LNCaP clone FGC (cell line): ENCODE measurements at places on chromosomes 11 and 22.

GRCh38 chr22:31504282-31504681, 7.9 kb downstream of the SFI1 start:
- no peak for DNase-seq

DNA sequence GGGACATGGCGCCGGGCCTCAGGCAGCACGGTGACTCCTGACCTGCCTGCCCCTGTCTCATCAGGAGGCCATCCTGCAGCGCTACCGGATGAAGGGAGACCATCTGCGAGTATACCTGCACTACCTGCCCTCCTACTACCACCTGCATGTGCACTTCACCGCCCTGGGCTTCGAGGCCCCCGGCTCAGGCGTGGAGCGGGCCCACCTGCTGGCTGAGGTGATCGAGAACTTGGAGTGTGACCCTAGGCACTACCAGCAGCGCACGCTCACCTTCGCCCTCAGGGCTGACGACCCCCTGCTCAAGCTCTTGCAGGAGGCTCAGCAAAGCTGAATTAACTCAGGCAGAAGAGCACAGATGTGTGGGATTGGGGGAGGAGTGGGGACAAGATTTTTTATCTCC, 10.2 kb upstream of the ST3GAL4 start:
- no peak for DNase-seq

DNA sequence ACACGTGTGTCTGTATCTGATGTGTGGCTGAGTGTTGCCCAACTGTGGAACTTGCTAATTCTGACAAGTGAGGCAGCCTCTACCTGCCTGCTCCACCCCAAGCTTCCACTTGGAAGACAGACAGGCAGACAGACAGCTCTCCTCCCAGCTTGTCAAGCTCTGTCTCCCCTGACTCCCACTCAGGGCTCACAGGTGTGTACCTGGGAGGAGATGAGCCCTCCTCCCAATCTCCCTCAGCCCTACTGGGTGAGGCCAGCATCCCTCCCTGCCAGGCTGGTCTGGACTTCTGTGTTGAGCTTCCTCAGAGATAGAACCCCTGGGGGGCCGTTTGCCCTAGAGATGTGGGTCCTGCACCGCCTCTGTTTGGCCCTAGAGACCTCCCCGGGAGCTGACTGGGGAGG, 1.0 kb upstream of the CHRM1 start:
- DNase-seq = no peak

- DNase-seq = no peak
Observed at GRCh38 chr11:833849-834311, 1.1 kb downstream of the CD151 start.

GRCh38 chr11:13104619-13105236, 95.6 kb downstream of the RASSF10 start:
- no peak for DNase-seq

DNA sequence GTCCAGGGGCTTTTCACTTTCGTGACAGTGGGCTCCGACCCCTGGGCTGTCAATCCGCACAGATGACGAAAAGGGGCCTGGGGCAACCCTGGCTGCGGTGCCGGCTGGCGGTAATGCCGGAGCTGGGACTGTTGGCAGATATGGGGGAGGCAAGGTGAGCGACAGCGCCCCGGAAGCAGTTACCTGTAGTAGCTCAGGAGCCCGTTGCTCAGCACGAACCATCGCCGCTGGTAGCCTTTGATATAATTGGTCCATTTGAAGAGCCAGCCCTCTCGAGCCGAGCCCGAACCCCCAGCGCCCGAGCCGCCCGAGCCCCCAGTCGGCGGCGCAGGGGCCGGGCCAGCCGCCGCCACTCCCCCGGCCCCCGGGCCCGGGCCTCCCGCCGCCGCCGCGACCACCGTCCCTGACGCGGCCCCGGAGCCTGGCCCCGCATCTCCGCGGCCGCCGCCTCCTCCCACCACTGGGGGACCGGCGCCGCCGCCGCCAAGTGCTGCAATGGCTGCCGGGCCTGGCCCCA, 396 bp downstream of the OSBP start:
- peak; percentile 44 for DNase-seq

GRCh38 chr22:36893262-36893661, 20.2 kb upstream of the CSF2RB start:
- DNase-seq = no peak

DNA sequence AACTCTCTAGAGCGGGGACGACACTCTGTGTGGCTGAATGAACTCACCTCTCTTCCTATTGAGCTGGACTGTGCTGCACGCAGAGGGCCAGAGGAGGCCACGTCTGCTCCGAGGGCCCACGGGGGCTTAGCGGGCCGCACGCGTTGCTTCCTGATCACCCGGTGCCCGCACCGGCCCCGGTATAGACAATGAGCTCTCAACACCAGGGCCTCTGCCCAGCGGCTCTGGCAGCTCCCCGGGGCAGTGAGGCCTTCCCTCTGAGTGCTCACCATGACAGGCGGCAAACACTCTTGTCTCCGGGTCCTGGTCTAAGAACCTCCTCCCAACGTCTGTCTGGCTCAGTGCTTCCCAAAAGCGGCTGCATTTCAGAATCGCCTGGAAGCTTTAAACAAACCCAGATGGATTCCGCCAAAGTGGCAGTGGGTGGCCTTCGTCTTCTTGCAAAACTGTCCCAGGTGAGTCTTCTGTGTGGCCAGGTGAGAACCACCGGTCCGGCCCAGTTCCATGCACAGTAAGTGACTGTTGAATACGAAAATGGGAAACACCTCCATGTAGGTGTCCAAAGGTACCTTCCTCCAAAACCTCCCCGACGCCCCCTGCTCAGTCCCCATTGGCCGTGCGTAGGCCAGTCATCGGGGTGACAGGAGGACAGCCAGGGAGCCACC, 47.8 kb upstream of the CCND1 start:
- DNase-seq = no peak

GRCh38 chr22:31998784-31999385, 44.2 kb upstream of the SLC5A1 start:
- no peak for DNase-seq

- DNase-seq = no peak
Observed at GRCh38 chr11:16969010-16969999, 44.9 kb downstream of the PLEKHA7 start.

DNA sequence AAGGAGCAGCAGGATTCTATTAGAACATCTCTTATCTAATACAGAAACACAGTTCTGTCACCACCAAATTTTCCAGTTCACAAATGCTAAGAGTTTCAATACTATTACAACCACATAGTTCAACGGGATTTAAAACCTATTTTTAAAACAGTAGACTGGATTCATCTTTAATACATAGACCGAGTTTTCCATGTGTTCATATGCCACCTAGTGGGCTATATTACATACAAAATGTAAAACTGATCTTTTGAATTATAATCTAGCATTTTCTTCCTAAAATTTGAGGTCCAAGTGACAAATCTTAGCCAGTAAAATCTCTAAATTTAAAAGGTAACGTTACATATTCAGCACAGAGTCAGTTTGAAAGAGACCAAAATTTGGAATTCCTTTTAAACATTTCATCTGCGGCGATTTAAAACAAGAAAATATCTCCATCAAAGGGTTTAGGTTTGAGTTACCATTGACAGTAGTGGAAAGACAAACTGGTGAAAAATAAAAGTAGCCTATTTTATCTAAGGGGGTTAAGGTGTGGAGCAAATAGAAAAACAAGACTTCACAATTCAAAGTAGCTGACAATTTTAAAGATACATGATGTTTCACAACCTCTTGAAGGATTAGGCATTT, 269.3 kb upstream of the MPPED2 start:
- DNase-seq = no peak

- DNase-seq = no peak
Observed at GRCh38 chr11:74730571-74731260, 510 bp downstream of the CHRDL2 start.

DNA sequence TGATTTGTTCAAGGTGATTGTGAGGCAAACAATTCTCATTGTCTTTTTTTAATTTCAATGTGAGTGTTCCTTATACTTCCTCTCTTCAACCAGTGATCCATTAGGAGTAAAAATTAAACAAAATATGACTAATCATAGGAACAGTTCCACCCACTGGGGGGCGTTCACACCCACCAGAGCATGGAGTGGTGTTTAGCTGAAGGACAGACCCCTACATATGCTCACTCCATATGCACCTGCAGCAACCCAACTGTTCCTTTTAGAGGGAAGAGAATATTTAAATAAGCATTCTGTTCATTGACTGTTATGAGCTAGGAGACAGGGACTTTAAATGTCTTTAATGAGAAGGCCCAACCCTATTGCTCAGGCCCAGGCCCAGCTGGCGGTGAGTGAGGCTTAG, 78.7 kb upstream of the DRD2 start:
- DNase-seq = no peak

- no peak for DNase-seq
Observed at GRCh38 chr22:32389685-32390084, 22.4 kb downstream of the RTCB start.

DNA sequence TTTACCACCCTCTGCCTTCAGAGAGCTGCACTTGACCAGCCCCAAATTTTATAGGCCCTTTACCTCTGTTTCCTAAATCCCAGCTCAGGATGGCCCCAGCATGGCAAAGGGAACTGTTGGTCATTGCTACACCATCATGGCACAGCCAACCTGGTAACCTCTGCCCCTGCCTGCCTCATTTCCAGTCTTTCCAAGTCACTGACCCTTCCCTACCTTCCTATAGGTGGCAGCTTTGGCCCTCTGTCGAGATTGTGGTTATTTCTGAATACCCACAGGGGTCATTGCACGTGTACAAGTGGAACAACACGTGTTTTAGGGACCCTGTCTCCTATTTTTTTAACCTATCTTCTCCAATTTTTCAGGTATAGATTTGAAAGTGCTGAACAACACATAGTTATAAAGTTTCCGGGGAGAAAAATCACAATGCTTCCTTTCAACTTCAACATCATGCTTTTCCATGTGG, 2.8 kb downstream of the GALNT18 start:
- no peak for DNase-seq

DNA sequence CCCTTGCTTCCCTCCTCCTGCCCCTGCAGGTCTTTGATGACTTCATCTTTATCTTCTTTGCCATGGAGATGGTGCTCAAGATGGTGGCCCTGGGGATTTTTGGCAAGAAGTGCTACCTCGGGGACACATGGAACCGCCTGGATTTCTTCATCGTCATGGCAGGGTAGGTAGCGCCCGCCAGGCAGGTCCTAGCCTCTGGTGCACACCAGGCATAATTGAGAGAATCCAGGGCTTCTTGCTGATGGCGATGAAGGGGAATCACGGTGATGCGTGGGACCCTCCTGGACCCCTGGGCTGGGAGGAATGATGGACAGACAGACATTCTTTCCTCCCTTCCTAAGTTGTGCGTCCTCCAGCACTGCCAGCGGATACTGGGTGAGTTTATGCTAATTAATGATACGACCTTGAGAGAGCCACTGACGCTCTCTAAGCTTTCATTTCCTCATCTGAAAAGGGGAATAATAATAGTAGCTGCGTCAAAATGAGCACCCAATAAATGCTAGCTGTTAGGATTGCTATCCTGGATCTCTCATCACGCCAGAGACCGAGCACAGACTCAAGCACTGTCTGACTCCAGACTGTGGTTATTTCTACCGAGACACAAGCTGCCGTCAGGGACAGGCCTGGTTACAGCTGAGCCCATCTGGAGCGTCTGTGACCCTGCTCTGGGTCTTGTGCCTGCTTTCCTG, 30.1 kb downstream of the CACNA1I start:
- DNase-seq = no peak

- DNase-seq = no peak
Observed at GRCh38 chr22:46522797-46523196, 14.6 kb downstream of the CELSR1 start.

- no peak for DNase-seq
Observed at GRCh38 chr11:94747146-94747545, 21.0 kb upstream of the AMOTL1 start.

- no peak for DNase-seq
Observed at GRCh38 chr11:6402561-6402981, 12.3 kb downstream of the SMPD1 start.

DNA sequence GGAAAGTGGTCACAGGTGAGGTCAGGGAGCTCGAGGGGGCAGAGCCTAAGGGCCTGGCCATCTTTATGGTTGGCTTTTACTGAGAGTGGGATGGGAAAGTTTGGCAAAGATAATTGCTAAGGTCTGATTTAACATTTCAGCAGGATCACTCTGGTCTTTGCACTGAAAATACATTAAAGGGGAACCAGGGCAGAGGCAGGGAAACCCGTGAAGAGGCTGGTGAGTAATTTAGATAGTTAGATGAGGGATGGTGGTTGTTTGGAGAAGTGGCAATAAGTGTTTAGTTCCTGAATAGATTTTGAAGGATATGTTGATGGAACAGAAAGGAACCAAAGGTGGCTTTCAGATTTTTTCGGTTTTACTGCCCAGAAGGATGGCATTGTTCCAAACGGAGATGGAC, 50.8 kb downstream of the SCN3B start:
- DNase-seq = no peak

DNA sequence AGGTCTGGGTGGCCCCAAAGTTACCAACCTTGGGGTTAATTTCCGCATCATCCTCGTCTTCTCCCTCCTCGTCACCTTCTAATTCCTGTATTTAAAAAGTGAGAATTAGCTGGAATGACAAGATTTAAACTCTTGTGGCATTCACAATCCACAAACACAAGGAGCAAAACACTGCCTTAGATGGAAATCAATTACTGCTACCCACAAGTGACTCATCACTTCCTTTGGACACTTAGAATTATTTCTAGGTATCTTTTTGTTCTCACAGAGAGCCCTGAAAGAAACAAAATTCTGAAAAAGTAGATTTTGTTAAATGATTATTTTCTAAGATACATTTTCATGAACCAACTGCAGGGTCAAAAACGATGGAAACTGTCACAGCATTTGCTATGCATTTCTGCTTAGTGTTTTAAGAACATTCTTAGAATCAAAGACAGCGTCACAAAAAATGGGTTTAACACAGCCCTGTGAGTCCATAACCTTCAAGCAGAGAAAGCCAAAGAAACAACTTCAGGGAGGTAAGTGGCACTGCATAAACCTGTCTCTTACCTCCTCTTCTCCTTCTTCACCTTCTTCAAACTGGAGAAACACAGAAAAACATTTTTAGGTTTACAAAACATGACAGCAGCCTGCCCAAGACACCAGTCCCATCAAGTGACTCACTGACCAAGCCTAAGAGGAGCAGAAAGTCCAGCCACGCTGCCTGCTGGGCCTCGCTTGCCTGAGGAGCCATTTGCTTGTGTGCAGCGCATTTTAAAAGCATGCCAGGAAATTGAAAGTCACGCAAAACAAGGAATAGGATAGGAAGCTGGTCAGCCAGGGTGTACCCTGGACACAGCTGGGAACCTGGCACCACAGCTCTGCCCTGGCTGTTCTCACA, 22.3 kb upstream of the PHLDA2 start:
- no peak for DNase-seq

GRCh38 chr11:130638033-130638432, 189.6 kb downstream of the ADAMTS15 start:
- peak; percentile 70 for DNase-seq
